ENCODE measurements at places on chromosomes 7 and 10.

GRCh38 chr10:133523631-133524203 is 3.4 kb upstream of the CYP2E1 start:
- DNase-seq, result no peak

- DNase-seq, result no peak
Measured at GRCh38 chr7:45085619-45086200, 3.1 kb downstream of the NACAD start.

GRCh38 chr10:77971804-77972144 is 45.2 kb upstream of the DLG5 start:
- DNase-seq, result no peak

DNA sequence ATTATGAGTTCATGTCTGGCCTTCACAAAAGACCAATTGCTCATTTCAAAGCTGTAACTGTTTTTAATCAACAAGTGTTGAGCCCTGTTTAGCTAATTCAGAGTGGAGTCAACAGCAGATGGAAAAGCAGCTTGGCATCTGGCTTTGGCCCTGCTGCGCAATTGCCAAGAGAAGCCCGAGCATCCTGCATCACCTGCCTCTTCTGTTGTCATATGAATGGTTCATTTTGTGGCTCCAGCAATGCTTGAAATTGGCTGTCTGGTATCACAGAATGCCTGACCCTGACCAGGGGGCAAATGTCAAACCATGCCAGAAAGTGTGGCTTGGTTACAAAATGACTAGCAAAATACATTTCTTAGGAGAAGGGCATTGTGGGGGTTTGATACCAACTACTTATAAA is 296.5 kb upstream of the PHF14 start:
- DNase-seq, result no peak

DNA sequence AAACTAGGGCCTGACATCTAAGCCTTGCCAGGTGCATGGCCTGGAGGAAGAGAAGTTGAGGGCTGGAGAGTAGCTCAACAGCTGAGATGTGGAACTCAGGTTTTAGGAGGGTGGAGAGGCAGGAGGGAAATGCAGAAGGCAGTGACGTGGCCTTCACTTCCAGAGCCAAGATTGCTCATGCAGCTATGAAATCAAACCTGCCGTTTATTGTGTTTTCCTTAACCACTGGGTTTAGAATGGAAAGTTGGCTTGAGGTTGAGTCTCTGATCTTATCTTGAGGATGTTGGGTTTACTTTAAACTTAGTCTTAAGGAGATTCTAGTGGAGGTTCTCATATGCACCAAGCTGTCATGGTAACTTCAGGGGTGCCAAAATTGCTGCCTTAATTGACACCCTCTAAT is 178.6 kb downstream of the SORCS3 start:
- no peak for DNase-seq

GRCh38 chr7:67309764-67310549 is 313.3 kb downstream of the TYW1 start:
- DNase-seq, result no peak

DNA sequence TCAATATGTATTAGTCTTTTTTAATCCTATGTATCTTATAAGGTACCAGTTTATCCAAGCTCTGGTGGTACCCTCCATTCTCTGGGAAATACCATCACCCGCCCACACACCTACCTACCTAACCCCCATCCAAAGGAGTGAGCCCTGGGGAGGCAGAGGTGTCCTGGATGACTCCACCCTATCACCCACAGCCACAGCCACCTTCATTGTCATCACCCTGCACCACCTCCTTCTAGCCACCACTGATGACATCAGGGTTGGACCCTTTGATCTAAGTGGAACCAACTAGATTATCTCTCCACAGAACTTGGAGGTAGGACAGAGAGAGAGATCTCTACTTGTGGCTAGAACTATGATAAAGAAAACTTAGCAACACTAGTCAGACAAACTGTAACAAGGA is 259.4 kb downstream of the PARD3 start:
- DNase-seq, result no peak

GRCh38 chr10:44725404-44725803 is 185.7 kb upstream of the TMEM72 start:
- no peak for DNase-seq

- no peak for DNase-seq
Measured at GRCh38 chr7:37070471-37070870, 346.2 kb upstream of the AOAH start.

GRCh38 chr7:151838861-151839381 is 38.0 kb downstream of the PRKAG2 start:
- no peak for DNase-seq

GRCh38 chr10:75861582-75861981 is 430.2 kb downstream of the LRMDA start:
- DNase-seq, result no peak

DNA sequence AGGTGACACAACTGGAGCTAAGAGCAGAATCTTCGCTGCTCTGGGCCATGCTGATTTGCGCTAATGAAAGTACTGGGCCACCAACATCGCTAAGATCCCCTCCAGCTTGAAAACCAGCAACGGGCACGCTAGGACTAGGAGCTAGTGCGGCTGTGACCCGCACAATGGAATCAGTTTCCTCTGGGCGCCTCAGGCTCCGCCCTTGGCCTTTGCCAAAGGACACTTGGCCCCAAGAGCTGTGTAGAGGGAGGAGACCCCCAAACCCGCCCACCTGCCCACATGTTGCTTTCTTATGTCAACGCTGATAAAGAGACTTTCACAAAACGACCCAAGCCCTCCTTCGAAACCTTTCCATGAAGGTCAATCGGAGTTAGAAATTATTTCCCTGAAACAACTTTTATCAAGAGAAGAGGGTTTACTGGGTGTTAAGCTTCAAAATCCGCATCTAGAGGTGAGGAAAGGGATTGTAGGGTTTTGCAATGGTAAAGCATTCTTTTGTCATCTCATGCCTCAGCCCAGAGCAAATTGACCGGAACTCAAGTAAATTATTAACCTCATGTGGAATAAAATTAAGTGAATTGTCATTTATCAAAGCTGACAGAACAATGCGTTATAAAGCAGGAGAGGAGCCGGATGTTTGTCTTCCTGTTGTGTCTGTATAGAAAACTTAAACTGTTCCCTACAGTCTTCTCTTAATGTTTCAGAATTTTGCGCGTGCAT is 9.4 kb downstream of the ABCB5 start:
- DNase-seq, result no peak

DNA sequence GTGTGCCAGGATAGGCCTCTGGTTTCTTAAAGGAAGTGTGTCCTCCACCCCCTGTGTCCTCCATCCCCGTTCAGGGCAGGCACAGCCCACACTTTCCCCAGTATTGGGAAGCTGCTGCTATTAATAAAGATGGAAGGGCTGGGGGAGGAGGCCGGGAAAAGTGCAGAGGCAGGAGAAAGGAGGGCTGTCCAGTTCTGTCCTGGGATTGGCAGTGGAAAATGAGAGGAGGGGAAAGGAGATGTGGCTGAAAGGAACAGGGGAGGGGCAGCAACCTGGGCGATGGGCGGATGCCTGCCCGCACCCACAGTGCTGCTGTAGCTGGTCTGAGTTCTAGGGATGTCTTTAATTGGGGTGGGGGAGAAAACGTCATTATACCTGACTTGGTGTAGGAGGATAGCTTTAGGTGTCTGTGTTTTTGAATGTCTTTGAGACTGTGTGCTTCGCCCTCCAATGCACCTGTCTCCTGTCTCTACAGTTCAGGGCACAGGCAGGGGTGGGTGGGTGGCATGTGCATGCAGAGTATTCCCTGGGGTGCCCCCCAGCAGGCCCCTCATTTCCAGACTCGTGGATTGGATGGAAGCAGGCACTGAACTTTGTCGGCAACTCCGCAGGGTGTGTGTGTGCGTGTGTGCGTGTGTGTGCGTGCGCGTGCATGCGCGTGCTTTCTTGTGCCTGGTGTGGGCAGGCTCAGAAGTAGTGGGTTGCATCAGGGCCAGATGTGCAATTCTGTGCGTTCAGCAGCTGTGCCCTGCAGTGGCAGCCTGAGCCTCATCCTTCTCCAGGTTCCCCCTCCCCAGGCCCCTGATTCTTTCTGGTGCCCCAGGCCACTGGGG is 2.5 kb downstream of the TRIM8 start:
- DNase-seq, result peak; percentile 43

DNA sequence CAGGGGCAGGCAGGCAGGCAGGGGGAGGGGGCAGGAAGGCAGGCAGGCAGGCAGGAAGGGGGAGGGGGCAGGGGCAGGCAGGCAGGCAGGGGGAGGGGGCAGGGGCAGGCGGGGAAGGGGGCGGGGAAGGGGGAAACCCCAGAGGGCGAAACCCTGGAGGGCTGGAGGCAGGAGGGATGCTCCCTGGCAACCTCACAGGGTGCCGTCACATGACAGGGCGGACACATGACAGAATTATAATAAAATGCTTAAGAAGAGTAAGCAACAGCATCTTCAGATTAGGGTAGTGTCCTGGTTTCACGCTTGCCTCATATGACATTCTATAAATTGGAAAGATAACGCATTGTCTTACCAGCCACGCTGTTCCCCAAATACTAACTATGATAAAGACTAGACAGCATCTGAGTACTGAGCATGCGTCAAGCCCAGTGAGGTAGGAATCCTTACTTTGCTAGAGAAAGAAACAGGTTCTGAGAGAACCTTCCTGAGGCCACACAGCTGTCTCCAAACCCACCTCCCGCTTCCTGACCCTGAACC is 131.6 kb downstream of the DIP2C start:
- no peak for DNase-seq

- DNase-seq, result no peak
Measured at GRCh38 chr10:91487911-91488582, 77.9 kb downstream of the HECTD2 start.

DNA sequence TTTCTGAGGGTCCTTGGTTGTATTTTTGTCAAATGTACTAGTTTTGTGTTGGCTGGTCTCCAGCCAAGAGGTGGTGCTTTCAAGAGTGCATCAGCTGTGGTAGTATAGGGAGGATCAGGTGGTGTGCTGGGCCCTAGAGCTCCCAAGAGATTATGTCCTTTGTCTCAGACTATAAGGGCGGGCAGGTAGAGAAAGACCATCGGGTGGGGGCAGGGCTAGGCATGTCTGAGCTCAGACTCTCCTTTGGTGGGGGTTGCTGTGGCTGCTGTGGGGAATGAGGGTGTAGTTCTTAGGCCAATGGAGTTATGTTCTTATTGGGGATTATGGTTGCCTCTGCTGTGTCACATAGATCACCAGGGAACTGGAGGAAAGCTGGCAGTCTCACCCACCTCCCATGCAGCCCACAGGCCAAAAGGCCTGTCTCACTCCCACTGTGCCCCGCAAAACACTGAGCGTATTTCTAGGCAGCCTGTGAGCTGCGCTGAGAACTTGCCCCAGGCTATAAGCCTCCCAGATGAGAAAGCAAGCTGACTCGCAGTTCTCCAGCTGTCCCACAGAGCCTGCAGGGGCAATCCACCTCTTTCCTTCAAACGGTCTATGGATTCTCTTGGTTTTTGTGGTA is 1066.7 kb downstream of the GRM8 start:
- DNase-seq, result no peak

DNA sequence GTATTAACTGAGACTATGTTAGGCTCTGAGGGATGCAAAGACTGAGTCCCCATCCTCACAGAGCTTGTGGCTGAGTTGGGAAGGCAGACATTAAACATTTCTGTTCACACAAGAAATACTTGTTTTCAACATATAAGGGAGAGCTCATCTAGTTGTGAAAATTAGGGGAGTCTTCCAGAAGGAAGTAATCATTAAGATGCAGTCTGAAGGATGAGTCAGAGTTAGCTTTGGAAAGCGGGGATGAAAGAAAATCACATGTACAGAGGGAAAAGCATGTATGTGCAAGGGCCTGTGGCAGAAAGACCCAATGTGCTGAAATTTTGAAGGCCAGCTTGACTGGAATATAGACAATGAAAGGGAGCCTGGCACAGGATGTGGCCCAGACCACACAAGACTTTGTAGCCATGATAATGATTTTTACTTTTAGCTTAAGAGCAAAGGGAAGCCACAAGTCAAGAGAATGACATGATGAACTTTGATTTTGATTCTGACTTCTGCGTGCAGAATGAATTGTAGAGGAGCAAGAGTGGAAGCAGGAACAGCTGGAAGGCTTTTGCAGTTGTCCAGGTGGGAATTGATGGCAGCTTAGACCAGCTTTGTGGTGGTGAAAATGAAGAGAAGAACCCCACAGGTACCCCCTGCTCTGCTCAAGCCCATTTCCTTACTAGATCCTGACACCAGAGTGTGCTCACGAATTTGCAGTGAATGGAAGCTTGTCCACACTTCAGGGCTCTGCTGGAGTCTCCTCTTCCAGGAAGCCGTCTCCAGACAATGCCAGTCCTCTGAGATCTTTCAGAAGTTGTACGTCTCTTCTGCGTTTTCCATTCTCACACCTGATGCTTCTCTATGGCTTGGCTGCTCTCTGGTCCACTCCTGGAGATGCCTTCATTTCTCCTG is 115.6 kb downstream of the ATXN7L1 start:
- no peak for DNase-seq

- DNase-seq, result no peak
Measured at GRCh38 chr10:11602358-11602757, 9.1 kb downstream of the USP6NL start.

GRCh38 chr7:158655507-158655906 is 49.1 kb downstream of the NCAPG2 start:
- DNase-seq, result no peak

GRCh38 chr7:264541-265191 is 25.3 kb upstream of the FOXL3 start:
- DNase-seq, result no peak

DNA sequence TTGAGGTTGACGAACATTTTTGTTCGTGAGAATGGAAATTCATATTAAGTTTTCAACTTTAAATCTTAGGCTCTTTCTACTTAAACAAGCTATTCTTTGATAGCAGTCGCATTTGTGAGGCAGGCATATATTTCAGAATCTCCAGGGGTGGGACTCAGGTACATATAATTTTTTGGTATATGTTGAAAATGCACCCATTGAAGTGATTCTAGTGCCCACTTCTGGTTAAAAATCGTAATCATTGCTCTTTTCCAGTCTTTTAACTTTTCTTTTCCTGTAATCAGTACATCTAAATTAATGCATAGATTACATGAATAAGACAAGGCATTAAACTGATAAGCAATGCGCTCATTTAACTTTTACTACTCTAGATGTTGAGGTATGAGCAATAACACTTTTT is 67.8 kb downstream of the ZNRF2 start:
- DNase-seq, result no peak

GRCh38 chr7:141161550-141162535 is 88.0 kb downstream of the TMEM178B start:
- no peak for DNase-seq

DNA sequence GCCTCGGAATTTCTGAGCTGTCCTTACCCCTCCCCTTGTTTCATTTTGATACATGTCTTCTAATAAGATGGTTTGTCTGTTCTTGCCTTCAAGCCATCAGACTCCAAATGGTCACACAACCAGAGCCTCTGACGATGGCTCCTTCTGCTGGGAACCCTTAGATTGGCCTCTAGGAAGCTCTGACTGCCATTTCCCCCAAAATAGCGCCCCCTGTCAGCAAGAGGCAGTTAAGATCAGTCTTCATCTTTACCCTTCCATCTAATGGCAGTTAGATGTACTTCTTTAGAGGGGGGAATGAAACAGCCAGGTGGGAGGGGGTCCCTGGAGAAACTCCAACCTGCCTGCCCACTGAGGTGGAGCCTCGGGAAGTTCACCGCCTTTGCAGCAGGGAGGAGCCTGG is 85.8 kb upstream of the GPR22 start:
- no peak for DNase-seq

GRCh38 chr7:13989126-13989948 is at the start of gene ETV1:
Gene ETV1, minus strand, starts transcription at chr7:13989666. Its CDS starts 614 bp downstream, at chr7:13989052.
- DNase-seq, result no peak
